Mesendoderm (in vitro differentiated cells): ENCODE measurements at places on chromosomes 5 and 9.

DNA sequence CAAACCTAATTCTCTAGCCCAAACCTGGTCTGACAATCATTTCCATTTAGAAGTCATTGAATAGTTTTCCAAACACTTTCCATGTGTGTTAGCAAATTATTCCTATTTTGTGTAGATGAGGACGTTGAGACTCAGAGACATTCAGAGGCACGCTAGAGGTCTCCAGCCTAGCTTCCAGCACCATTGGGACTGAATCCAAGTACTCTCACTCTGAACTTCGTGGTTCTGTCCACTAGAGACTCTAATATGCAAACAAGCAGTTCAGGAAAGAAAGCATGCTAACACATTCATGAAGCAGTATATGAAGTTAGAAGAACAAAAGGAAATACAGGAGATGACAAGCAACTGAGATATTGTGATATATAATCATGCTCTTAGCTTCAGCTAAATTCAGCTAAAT lies 354.8 kb downstream of the NTRK2 start:
- no peaks in the 10 kb centered on the region for H3K36me3 ChIP-seq
- H3K4me3 ChIP-seq = no peak overlapping the region
- no peak for DNase-seq
- H3K27me3 ChIP-seq = no peaks in the 10 kb centered on the region
- no peak overlapping the region for H3K27ac ChIP-seq

DNA sequence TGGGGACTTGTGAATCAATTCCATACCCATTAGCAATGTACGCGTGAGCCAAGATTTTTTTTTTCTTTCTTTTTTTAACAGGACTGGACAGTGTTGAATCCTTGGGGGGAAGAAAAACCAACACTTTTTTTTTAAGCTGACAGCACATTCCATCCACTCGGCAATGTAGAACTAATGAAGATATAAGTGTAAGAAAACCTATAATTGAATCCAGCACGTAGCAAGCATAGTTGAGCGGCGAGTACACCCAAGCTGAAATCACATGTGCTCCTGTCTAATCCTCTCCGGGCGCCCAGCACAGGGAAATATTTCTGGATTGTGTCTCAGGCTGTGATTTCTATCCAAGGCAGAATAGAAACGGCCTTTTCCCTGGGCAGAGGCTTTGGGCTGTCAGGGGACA lies 118.2 kb downstream of the BOD1 start:
- H3K4me1 ChIP-seq = no peaks in the 10 kb centered on the region
- no peak overlapping the region for H3K27ac ChIP-seq
- DNase-seq = no peak
- H3K36me3 ChIP-seq = no peaks in the 10 kb centered on the region
- H3K4me3 ChIP-seq = no peak overlapping the region

- no peaks in the 10 kb centered on the region for H3K27me3 ChIP-seq
- H3K4me3 ChIP-seq = no peak overlapping the region
- H3K36me3 ChIP-seq = no peaks in the 10 kb centered on the region
Observed at GRCh38 chr5:68077349-68077894, 138.1 kb upstream of the PIK3R1 start.

DNA sequence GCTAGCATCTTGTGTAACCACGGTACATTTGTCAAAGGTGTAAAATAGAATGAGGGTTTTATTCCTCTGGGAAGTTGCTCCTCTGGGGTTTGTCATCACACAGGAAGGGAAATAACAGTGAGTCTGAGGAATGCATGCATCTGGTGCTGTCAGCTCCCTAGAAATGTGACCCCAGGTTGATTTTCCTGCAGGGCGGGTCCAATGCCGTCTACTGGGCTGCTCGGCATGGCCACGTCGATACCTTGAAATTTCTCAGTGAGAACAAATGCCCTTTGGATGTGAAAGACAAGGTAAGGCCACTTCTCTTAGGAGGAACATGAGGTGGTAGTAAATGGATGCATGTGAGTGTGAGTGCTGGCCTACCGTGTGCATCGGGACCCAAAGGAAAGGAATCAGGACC lies 78.8 kb upstream of the CTSL start:
- no peak overlapping the region for H3K4me3 ChIP-seq
- no peaks in the 10 kb centered on the region for H3K4me1 ChIP-seq
- H3K27me3 ChIP-seq = no peaks in the 10 kb centered on the region
- H3K27ac ChIP-seq = no peak overlapping the region
- no peak for DNase-seq

- no peaks in the 10 kb centered on the region for H3K36me3 ChIP-seq
- no peak overlapping the region for H3K4me3 ChIP-seq
- no peak for DNase-seq
Observed at GRCh38 chr5:178338126-178338749, 105.6 kb upstream of the PHYKPL start.

- no peak overlapping the region for H3K27ac ChIP-seq
- H3K4me1 ChIP-seq = peaks cover 4% of the 10 kb centered on the region
- no peak for DNase-seq
- no peaks in the 10 kb centered on the region for H3K27me3 ChIP-seq
Observed at GRCh38 chr5:170606941-170607340, 103.1 kb downstream of the KCNIP1 start.

DNA sequence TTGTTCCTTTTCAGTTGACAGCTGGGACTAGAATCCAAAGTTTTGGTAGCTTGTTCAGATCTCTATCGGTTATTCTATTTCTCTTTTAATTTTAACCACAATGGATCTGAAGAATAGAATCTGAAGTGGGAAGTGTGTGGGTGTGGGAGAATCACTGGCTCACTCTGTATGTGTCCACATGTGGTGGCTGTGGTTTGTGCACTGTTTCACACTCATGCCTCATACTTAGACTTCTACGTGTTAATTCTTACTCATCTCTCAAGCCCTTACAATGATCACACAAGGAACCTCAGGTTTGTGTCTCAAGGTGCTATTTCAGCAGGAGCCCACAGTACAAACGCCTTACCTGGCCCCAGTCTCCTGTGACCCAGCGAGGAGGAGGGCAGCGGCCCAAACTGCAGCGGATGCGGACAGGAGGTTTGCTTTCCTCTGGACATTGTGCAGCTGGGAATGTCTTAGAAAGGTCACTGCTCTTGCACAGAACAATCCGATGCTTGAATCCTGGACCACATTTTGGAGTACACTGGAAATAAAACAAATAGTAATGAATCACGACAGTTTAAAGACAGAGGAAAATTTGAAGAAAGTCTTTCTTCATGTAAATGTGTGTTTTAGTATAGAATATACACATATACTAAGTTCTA lies 309.1 kb downstream of the ADAMTS6 start:
- H3K27ac ChIP-seq = no peak overlapping the region
- no peaks in the 10 kb centered on the region for H3K4me1 ChIP-seq
- DNase-seq = no peak
- no peaks in the 10 kb centered on the region for H3K27me3 ChIP-seq

GRCh38 chr5:148873690-148874485 lies 47.5 kb downstream of the ADRB2 start:
- H3K36me3 ChIP-seq = no peaks in the 10 kb centered on the region
- H3K4me1 ChIP-seq = no peaks in the 10 kb centered on the region
- no peak overlapping the region for H3K4me3 ChIP-seq
- H3K27ac ChIP-seq = no peak overlapping the region

GRCh38 chr5:69491838-69492390 lies 676 bp upstream of the OCLN start:
- H3K4me3 ChIP-seq = peak overlapping the region; percentile 75
- DNase-seq = no peak
- no peaks in the 10 kb centered on the region for H3K27me3 ChIP-seq
- peak overlapping the region; percentile 84 for H3K27ac ChIP-seq
- H3K36me3 ChIP-seq = no peaks in the 10 kb centered on the region

GRCh38 chr5:135643881-135644766 lies 65.3 kb upstream of the CXCL14 start:
- no peaks in the 10 kb centered on the region for H3K36me3 ChIP-seq
- no peaks in the 10 kb centered on the region for H3K4me1 ChIP-seq
- DNase-seq = no peak
- no peak overlapping the region for H3K4me3 ChIP-seq
- no peak overlapping the region for H3K27ac ChIP-seq
- H3K27me3 ChIP-seq = no peaks in the 10 kb centered on the region

DNA sequence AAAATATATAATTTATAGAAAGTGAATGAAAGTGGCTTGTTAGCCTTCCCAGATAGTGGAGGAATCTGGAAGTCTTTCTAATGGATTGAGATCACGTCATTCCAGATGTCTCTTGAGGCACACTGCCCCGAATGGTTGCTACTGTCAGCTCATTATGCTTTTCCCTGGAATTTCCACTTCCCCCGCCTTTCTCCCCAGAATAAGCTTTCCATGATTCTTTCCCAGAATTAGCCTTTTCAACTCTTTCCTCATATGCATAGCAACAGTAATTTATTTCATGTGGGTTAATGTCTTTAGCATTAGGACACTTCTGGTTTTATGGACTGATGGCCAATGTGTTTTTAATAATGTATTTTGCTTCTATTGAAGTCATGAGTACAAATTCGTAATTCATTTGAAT lies 81.5 kb downstream of the PALM2AKAP2 start:
- no peak for DNase-seq
- H3K36me3 ChIP-seq = no peaks in the 10 kb centered on the region
- H3K27me3 ChIP-seq = no peaks in the 10 kb centered on the region
- H3K4me1 ChIP-seq = no peaks in the 10 kb centered on the region

GRCh38 chr5:99453196-99453595 lies 524.4 kb upstream of the CHD1 start:
- no peaks in the 10 kb centered on the region for H3K4me1 ChIP-seq
- H3K27ac ChIP-seq = no peak overlapping the region
- H3K4me3 ChIP-seq = no peak overlapping the region
- DNase-seq = no peak
- no peaks in the 10 kb centered on the region for H3K27me3 ChIP-seq
- H3K36me3 ChIP-seq = no peaks in the 10 kb centered on the region

GRCh38 chr5:139415221-139415861 lies 11.5 kb upstream of the SPATA24 start:
- H3K27me3 ChIP-seq = no peaks in the 10 kb centered on the region
- no peaks in the 10 kb centered on the region for H3K4me1 ChIP-seq
- H3K27ac ChIP-seq = no peak overlapping the region
- DNase-seq = no peak
- no peak overlapping the region for H3K4me3 ChIP-seq

GRCh38 chr5:14410394-14411201 lies 171.0 kb upstream of the OTULINL start:
- DNase-seq = no peak
- H3K27ac ChIP-seq = no peak overlapping the region
- H3K4me1 ChIP-seq = peaks cover 10% of the 10 kb centered on the region
- H3K36me3 ChIP-seq = peaks cover 18% of the 10 kb centered on the region
- H3K4me3 ChIP-seq = no peak overlapping the region

- H3K4me1 ChIP-seq = peaks cover 7% of the 10 kb centered on the region
- no peaks in the 10 kb centered on the region for H3K36me3 ChIP-seq
- no peak for DNase-seq
- no peaks in the 10 kb centered on the region for H3K27me3 ChIP-seq
- no peak overlapping the region for H3K4me3 ChIP-seq
Observed at GRCh38 chr9:111605041-111605559, 5.7 kb upstream of the PTGR1 start.

- no peak overlapping the region for H3K27ac ChIP-seq
- no peak for DNase-seq
- H3K4me1 ChIP-seq = peaks cover 2% of the 10 kb centered on the region
- no peak overlapping the region for H3K4me3 ChIP-seq
- H3K36me3 ChIP-seq = no peaks in the 10 kb centered on the region
- H3K27me3 ChIP-seq = no peaks in the 10 kb centered on the region
Observed at GRCh38 chr5:61689153-61689846, 357.2 kb downstream of the ZSWIM6 start.

DNA sequence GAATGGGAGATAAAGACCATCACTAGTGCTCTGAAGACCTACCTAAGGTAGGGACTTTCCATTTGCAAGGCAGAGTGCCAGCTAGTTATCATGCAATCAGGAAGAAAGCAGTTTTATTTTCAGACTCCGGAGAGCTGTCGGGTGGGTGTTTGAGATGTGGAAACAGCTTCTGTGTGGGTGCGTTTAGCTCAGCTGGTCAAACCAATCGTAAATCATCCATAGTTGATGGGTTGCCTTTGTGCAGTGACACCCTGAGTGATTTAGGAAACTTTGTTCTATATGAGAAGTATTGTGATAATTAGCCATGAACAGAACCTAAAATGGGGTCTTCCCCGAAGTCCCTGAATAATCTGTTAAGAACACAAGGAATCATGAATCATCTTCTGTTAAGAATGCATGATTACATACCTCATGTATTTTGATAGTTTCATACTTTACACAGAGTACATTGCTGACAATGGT lies 284.3 kb downstream of the ARHGAP26 start:
- no peaks in the 10 kb centered on the region for H3K27me3 ChIP-seq
- no peak overlapping the region for H3K4me3 ChIP-seq
- DNase-seq = no peak
- H3K36me3 ChIP-seq = no peaks in the 10 kb centered on the region

DNA sequence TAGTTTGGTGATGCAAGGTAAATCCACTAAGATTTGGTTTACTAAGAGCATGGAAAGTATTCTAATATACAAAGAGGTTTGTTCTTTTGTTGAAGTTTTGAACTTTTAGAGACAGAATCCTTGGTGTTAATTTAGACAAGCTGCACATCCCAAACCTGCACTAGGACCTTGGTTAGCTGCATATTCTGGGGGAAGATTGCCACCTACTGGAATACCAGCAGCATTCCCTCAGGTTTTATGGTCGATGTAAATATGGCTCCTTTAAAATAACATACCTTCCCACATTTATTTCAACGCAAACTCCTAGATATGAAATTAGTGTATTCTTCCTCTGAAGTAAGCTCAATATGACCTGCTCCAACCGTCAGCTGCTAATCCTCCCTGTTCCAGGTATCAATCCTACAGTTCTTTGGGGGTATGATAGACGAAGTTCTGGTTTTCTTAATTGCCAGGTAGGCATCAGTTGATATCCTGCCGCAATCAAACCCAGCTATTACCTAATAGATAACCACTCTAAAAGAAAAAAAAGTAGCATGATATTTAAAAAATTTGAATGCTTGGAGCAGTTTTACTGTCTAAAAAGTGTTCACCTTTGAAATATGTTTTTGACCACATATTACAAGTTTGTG lies 624.1 kb downstream of the ISL1 start:
- no peaks in the 10 kb centered on the region for H3K36me3 ChIP-seq
- H3K27me3 ChIP-seq = no peaks in the 10 kb centered on the region
- H3K4me1 ChIP-seq = no peaks in the 10 kb centered on the region
- H3K27ac ChIP-seq = no peak overlapping the region
- DNase-seq = peak; percentile 56

- peaks cover 8% of the 10 kb centered on the region for H3K4me1 ChIP-seq
- H3K27me3 ChIP-seq = no peaks in the 10 kb centered on the region
- H3K27ac ChIP-seq = no peak overlapping the region
- H3K4me3 ChIP-seq = no peak overlapping the region
Observed at GRCh38 chr5:172010278-172010677, 3.8 kb upstream of the FBXW11 start.

DNA sequence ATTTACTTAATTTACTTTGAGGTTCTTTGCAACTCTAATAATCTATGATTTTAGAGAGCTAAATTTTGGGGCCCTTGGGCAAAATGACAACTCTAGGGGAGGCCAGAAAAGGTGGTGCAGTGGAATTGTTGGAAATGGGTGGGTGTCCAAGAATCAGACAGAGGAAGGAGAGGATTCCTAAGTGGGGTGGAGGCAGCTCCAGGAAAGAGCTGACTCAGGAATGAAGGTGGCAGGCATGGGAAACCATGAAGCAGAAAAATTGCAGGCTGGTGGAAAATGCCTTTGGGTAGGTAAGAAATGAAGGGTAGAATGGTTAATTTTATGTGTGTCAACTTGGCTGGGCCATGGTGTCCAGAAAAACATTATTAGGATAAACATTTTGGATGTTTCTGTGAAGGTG lies 248.5 kb upstream of the TUT7 start:
- no peak for DNase-seq
- no peaks in the 10 kb centered on the region for H3K27me3 ChIP-seq
- no peaks in the 10 kb centered on the region for H3K4me1 ChIP-seq
- no peak overlapping the region for H3K27ac ChIP-seq

GRCh38 chr9:37029304-37029775 lies 4.7 kb downstream of the PAX5 start:
- no peak overlapping the region for H3K4me3 ChIP-seq
- peaks cover 2% of the 10 kb centered on the region for H3K4me1 ChIP-seq
- H3K27ac ChIP-seq = no peak overlapping the region
- peak; percentile 16 for DNase-seq
- H3K36me3 ChIP-seq = no peaks in the 10 kb centered on the region
